BJ (cell line): ENCODE measurements at places on chromosomes 2 and 18.

DNA sequence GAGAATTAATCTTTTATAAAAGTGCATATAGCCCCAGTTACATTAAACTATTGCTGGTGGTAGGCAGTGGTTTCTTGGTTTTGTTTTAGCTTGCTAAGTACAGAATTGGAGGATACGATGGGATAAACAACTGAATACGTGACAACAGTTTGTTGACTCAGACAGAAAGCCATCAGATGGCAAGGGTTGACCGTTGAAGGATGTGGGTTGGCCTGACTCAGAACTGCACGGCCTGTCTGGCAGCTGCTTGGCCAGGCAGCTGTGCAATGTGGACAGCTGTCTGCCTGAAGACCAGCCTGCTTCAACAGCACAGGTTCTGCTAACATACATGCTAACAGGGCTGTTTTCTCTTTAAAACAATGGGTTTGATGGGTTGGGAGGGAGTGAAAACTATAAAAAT lies 46.6 kb downstream of the PRKRA start:
- DNase-seq, result peak; percentile 55

- DNase-seq, result no peak
These were observed 94.4 kb upstream of the XPO1 start for GRCh38 chr2:61632276-61633169.

GRCh38 chr2:239002591-239002953 lies 154.7 kb downstream of the TWIST2 start:
- no peak for DNase-seq

GRCh38 chr18:10919851-10920250 lies 229.5 kb downstream of the PIEZO2 start:
- DNase-seq, result no peak

- DNase-seq, result peak; percentile 49
These were observed 29.5 kb downstream of the RNF144A start for GRCh38 chr2:6946722-6947121.

DNA sequence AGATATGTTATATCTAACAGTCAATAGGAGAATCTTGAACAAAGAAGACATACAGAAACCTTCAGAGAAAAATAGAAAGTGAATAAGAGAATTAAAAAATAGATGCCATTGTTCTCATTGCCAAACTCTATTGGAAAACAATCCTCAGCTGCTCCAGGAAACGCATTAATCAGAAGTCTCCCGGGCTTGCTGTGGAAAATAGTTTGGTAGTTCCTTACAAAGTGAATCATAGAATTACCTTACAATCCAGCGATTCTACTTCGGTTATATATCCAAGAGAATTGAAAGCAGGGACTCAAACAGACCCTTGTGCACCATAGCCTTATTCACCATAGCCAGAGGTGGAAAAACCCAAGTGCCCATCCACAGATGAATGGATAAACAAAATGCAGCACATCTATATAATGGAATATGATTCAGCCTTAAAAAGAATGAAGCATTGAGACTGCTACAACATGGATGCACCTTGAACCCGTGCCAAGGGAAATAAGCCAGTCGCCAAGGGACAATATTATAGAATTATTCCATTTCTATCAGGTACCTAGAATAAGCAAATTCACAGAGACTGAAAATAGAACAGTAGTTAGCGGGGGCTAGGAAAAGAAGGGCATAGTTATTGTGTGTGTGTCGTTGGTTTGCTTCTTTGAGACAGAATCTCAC lies 21.9 kb upstream of the CHRNA1 start:
- no peak for DNase-seq

GRCh38 chr2:189865826-189866225 lies 81.6 kb downstream of the PMS1 start:
- DNase-seq, result no peak

GRCh38 chr2:218019411-218020060 lies 16.7 kb upstream of the TNS1 start:
- DNase-seq, result no peak

DNA sequence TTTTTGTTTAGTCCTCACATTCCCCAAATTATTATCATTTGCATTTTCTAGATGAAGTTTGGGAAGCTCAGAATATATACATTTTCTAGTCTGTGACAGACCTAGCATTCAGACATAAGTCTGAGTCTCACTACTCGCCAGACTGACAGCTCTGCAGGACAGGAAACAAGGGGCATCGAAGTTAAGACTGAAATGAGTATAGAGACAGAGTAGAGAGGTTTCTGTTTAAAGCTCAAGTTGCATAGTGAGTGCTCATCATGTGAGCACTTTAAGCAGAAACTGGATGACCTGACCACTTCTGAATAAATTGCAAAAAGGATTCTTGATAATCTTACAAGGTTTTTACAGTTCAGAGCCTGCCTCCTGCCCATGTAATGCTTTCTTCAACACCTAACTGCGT lies 1.1 kb downstream of the HADHB start:
- no peak for DNase-seq

- no peak for DNase-seq
These were observed 29.5 kb downstream of the GALNT14 start for GRCh38 chr2:31108561-31109286.

DNA sequence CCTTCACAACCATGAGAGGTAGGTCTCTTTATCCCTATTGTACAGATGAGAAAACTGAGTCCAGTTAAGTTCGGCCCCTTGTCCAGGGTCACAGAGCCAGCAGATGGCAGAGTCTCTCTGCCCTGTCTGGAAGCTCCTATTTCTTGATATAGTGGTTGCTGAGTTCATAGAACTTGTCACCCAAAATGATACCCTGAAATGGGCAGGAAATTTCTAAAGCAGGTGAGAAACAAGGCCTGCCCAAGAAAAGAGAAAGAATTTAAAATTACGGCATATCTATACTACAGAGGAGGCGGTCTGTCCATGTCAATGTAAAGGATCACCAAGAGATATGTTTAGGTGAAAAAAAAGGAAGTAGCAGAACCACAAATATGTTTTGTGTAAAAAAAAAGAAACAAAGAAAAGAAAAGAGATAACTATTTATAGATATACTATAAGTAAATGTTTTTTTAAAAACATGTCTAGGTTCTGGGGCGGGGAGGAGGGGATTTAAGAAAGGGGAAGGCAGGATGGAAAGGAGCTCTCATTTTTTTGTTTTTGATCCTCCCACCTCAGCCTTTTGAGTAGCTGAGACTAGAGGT lies 39.8 kb downstream of the MYO7B start:
- DNase-seq, result no peak

DNA sequence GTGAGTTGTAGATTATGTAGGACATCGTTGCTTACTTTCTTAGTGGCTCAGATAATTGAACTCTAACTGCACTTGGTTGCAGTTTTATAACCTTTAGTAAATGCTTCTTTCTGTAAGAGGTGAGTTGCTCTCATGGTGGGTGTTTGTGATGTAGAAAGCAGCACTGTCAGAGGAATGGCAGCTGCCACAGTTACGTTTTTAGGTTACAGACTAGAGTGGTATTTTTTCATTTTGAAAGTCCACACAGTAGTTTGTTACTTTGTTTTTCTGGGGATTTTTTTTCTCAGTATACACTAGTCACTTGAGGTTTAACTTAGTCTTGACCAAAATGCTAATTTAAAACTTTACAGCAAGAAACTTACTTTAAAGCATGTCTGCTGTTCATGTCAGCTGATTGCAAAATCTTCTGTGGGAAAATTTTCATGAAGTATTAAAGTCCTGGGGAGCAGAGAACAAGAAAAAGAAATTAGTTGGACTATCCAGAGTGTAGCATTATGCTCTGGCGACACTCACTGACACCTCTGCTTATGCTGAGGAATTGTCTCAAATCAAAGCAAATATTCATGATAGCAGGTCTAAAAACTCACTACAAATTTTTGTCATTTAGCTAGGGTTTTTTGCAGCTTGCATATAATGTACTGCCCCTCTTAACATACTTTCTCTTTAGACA lies 14.8 kb downstream of the AFTPH start:
- DNase-seq, result no peak

GRCh38 chr2:193542762-193543161 lies 1348.0 kb upstream of the TMEFF2 start:
- no peak for DNase-seq
